ENCODE measurements at places on chromosomes 3 and 15.

DNA sequence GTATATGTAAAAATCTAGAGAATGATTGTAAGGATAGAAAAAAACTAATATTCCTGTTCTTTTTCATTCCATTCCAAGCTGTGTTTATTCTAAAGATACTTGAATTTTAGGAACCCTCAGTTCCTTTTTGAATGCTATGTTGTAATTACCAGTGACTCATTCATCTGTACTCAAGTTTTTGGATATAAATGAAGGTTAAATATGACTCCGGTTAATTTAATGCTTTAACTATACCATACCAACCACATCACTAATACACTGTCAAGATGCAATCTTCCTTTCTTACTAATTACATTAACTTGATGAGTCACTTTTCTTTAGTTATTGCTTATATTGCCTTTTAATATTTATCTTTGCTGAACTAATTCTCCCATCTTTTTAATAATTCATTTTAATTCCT is 68.8 kb upstream of the ZNF148 start:
- DNase-seq, result no peak

GRCh38 chr3:187989575-187990153 is 164.3 kb upstream of the LPP start:
- DNase-seq, result no peak

- peak; percentile 18 for DNase-seq
Observed at GRCh38 chr15:70559265-70560239, 203.8 kb downstream of the UACA start.

- DNase-seq, result no peak
Observed at GRCh38 chr3:180102134-180102533, 65.4 kb upstream of the PEX5L start.

DNA sequence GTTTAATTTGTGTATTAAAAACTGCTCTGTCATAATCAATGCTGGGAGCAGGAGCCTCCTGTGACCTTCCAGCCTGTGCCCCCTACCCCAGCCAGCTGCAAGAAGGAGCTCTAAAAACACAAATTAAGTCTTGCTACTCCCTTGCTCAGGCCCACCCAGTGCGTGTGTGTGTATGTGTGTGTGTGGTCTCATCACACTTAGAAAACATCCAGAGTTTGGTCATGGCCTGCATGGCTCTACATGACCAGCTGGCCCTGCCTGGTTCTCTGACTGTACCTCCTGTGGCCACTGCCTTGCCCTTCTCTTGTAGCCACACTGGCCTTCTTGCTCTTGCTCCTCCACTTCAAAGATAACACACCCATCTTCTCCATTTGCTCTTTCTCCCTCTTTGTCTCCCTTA is 13.7 kb downstream of the P2RY14 start:
- DNase-seq, result no peak

Measured in stimulated activated CD8-positive, alpha-beta memory T cell treated with anti-CD3 and anti-CD28 coated beads, Interleukin-12 subunit alpha, Interleukin-12 subunit beta, amount 100 ng/mL, for 1 hour (primary cell).